HEK293T (cell line): ENCODE measurements at places on chromosomes 2 and 18.

DNA sequence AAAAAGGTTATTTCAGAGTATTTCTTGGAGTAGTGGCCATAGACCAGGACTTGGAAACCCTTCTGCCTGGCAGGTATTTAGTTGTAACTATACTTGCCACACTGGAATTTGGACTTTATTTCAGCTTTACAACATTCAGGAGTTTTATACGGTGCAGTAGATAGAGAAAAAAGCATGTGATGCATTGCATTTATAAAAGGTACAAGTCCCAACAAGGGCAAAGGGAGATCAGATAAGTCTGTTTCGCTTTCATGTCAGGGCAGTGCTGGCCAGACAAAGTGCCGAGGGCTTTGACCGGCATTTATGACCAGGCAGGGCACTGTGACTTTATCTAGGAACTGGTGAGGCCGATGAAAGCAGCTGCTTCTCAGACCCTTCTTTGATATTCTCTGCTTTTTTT, 145.4 kb downstream of the RTN4 start:
- DNase-seq: no peak

- no peak for DNase-seq
Measured at GRCh38 chr18:44954257-44954656, 273.6 kb downstream of the SETBP1 start.

DNA sequence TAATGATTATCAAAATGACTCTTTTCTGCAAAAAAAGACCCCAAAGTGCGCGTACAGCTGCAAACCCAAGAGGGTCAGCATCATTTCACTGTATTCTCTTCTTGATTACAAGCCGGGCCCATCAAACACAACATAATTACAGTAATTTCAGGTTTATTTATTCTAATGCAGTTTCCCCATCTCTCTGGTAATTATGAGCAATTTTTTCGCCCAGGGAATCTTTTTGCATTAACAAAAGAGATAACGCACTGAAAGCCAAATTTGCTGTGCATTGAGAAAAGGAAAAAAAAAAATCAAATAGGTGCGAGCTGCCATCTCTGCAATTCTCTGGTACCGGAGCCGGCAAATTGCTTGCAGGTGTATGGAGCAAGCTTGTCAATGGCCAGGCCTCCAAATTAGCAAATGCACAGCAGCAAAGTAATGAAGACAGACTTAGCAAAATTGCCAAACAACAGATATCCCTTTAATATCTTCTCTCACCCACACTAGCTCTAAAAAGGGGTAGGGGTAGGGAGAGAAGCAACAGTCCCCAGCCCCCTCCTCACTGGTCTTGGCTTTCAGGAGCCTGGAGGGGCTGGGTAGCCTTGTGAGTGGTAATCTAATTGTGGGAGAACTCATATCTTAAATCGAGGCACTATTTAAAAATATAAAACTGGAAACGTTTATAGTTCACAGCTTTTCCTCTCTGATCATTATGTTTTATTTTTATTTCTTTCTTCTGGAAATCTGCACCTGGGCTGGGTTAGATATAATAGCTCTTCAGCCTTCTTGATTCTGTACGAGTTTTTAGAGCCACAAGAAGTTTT, 6.7 kb downstream of the DLX1 start:
- DNase-seq: no peak

GRCh38 chr2:24711865-24712264, 81.3 kb downstream of the PTRHD1 start:
- DNase-seq: no peak

- DNase-seq: no peak
Measured at GRCh38 chr2:96129528-96130120, 8.7 kb downstream of the ASTL start.

GRCh38 chr18:11923450-11923849, 15.3 kb upstream of the MPPE1 start:
- DNase-seq: no peak

- DNase-seq: no peak
Measured at GRCh38 chr18:45122506-45122905, 441.8 kb downstream of the SETBP1 start.

DNA sequence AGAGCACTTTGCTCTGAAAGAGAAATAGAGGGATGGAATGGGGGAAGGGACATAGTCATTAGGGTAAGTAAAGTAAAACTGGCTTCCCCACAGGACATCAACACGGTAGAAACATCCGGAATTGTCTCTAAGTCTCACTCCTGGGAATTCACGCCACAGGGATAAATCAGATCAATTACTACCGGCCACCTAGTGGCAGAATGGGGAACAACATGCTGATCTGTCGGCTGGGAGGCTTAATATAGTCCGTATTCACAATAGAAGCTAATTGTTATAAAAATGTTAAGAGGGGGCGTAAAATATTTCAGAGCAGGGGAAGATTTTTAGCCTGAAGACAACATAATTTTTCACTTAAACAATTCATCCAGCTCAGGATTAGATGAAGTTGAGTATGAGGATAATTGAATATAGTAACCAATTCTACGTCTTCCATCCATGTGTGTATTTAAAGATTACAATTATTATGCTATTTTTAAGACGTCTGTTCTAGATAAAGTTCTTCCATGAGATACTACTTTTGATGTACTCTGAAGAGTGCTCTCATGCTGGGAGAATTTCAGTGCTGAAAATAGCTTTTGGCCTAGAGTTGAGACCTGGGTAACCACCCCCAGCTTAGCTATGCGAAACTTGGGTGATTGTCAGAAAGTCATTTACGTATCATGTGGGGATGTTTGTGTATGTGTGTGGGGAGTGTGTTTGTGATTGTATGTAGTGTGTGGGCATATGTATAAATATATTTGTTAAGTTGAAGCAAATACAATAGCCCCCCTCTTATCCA, 65.7 kb downstream of the LRRTM1 start:
- DNase-seq: peak; percentile 42

- peak; percentile 53 for DNase-seq
Measured at GRCh38 chr2:24421668-24422067, 61.3 kb upstream of the ITSN2 start.

DNA sequence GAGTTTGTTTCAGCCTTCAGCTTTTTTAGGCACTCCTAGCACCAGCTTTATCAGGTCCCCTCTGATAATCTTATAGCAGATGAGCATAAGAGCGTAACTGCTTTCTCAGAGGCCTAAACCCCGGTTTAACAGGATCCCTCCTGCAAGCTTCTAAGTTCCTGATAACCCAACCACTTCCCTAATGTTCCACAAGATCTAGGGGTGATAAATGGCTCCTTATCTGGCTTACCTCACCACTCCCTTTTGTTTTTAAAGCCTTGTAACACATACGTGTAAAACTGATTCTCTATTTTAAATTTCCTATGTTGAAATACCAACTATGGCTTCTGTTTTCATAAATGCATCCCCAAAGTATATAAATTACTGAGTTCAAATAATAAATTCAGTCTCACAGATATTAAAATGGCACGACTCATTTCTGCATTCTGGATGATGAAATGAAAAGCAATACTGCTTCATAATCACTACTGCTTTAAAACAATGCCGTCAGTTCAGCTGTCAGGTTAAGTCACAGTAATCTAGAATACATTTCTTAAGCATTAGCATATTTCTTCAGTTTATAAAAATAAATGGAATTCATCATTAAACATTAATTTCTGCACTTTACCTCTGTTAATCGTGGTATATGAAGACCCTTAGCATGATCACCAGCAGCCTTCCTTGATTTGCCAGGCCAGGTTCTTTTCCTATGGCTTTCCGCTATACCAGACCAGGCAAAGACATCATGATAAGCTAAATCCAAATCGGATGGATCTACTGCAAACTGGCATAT, 126.3 kb downstream of the C2orf74 start:
- DNase-seq: no peak

DNA sequence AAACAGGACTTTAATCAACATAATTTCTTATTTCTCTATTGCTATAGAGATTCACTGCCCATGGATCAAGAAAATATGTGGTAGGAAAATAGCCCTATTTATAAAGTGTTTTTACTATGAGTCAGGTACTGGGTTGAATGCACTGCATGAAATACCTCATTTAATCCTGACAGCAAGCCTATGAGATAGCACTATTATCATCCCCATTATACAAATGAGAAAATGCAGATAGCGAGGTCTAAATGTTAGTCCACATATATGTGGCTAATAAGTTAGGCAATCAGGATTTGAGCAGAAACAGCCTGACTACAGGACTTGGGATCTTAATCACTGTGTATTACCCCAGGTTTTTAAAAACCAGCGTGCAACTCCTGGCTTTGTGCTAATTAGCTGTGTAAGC, 8.5 kb upstream of the LYPD1 start:
- DNase-seq: no peak

GRCh38 chr2:212596688-212597087, 58.1 kb upstream of the ERBB4 start:
- no peak for DNase-seq

GRCh38 chr2:108399479-108399878, 21.7 kb downstream of the SULT1C4 start:
- DNase-seq: no peak

DNA sequence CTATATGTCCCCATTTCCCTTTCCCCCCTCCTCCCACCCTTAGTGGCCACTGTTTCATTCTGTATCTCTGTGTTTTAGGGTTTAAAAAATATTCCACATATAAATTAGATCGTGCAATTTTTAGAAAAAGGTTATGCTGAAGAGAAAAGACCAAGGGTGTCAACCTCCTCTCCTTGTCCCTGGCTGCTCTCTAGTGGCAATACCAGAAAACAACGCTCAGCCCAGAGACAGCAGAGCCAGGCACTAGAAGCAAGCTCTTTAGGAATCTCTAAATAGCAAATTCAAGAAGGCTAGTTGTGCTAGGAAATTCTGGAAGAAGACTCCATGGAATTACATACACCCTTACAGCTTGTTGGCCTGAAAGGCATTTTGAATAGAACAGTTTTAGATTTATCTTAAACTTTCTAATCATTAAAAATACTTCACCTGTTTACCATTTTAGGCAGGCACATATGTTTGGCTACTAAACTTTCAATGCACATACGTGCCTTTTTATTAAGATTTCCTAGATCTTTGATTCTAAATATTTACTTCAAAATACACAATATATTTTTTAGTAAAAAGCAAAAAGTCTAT, 35.1 kb upstream of the RASGRP3 start:
- peak; percentile 59 for DNase-seq

GRCh38 chr18:45110577-45111501, 430.2 kb downstream of the SETBP1 start:
- DNase-seq: no peak

- DNase-seq: peak; percentile 41
Measured at GRCh38 chr2:96143848-96144480, 1.3 kb downstream of the DUSP2 start.

GRCh38 chr18:45940724-45941123, 26.4 kb downstream of the EPG5 start:
- DNase-seq: no peak

DNA sequence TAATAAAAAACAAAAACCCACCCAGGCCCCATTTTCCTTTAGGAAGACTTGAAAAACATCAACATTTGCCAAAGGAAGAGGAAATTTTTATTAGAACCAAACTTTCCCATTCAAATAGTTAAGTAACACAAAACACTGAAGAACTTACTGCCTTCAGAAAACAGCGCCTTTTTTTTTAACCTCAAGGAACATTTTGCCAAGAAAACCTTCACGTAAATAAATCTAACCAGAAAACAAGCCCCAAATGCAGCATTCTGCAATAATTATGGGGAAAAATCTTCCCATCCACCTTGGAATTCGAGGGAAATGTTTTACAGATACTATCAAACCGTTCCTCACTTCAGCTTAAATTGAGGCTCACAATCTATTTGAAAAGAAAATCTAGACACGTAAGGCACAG, 56.4 kb downstream of the ACVR1 start:
- DNase-seq: no peak

GRCh38 chr2:187434342-187434785, 13.7 kb downstream of the CALCRL start:
- DNase-seq: no peak

DNA sequence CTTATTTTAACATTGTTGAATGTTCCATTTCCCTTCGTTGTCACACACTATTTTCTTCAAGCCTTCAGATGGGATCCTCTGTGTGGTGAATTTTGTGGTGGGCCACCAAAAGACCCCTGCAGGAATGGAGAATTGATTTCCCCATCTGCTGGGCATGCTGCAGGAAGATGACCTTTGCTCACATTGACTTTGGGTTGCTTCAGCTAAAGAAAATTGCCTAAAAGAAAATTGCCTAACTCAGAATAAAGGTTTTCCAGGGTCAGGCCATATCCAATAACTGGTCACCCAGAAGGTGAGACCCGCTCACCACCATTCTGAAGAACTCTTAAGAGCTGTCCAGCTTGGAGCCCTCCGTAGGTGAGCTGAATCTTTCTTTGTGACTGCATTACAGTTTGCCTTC, 192.5 kb downstream of the CDH7 start:
- DNase-seq: no peak

GRCh38 chr18:25100418-25100817, 251.5 kb downstream of the ZNF521 start:
- DNase-seq: no peak

GRCh38 chr2:33598561-33599174, 431 bp downstream of the FAM98A start:
- peak; percentile 30 for DNase-seq

DNA sequence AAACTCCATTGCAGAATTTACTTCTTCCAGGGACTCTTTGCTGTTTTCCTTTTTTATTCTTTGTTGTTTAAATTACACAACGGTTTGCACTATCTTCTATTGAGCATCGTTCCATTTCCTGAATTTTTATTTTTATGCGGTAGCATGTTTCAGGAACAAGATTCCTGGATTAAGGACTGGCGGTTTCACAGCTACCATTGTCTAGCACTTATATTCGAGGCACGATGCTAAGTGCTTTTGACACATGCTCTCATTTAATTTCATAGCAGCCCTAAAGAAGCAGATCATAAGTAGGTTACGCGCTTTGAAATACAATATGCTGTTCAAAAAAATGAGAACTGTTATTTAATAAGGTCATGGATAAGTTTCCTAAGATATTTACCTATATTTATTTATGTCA, 354.4 kb downstream of the ARL6IP6 start:
- no peak for DNase-seq

DNA sequence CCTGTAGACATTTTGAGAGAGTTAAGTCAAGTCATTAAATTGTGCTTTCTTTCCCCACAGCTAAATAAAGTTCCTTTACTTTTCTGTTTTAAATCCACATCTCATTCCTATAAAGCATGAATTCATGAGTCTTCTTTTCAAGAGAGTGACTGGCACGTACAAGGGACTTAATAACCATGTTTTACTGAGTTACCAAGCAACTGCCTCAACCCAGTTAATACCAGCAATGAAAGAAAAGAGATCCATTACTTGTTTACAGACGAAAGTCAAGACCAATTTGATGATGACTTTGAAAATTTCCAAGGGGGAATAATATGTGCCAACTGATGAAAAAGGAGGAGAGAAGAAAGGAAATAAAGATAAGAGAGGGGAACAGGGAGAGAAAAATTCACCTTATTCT, 1082.5 kb upstream of the GYPC start:
- DNase-seq: no peak

GRCh38 chr2:179344280-179344964, 79.8 kb upstream of the SESTD1 start:
- DNase-seq: no peak
